CD8-positive, alpha-beta T cell (primary cell): ENCODE measurements at places on chromosomes 3 and 15.
A peak's percentile ranks its signal among the peaks of the same experiment; 100 is the strongest.

- DNase-seq = no peak
Measured at GRCh38 chr3:111924283-111924682, 54.5 kb upstream of the ABHD10 start.

- DNase-seq = no peak
Measured at GRCh38 chr15:68634531-68634930, 55.7 kb downstream of the CORO2B start.

- DNase-seq = no peak
Measured at GRCh38 chr3:123329636-123330340, 119.1 kb downstream of the ADCY5 start.

DNA sequence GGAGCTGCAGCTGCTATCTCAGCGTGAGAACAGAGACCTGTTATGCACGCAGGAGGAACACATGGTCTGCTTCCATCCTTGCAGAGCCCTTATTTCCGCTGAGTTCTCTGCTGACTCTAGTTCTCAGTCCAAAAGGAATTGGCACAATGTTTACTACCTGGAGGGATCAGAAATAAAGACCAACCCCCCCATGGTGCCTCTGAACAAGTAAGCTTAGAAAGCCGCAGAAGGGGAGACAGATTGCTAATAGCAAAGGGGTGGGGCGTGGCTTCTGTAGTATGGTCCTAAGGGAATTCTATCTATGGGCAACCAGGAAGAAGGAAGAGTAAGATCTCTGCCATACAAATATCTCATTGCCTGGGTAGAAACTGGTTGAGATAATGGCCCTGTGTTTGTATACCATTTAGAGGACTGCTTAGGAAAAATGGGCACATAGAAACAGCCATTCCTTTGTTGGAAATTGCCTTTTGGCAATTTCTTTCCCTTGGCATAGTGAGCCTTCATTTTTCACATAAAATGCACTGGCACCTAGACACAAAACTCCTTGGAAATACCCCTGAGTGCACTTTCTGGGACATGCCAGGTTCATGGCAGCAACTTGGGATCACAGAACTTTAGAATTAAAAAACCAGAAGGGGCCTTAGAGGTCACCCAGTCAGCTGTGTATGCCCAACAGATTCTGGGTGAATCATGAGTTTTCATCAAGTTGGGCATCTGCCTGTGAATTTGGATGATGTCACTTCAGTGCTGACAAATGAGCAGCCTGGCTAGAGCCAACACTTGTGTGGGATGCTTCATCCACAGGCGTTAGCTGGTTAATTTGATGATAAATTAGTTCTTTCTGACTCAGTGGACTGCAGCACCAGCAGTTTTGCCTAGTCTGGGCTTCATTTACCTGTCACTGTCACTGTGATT lies 57.4 kb upstream of the STXBP5L start:
- no peak for DNase-seq

GRCh38 chr3:42222942-42223693 lies 42.9 kb downstream of the CCK start:
- no peak for DNase-seq

DNA sequence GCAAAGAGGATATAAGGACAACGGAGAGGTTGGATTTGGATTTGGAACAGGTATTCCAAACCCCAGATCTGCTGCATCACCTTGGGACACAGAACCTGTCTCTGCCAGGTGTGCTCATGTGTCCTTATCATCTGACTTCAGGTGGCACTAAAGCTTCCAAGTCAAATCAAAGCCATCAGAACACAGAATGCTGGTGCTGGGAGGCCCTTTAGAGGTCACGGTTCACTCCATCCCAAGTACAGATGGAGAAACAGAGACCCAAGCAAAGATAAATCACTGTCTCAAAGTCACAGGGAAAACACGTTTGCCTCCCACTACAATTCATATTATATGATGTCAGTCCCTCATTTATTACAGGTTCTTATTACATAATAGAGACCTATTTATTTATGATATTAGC lies 72.8 kb downstream of the HES1 start:
- no peak for DNase-seq

- no peak for DNase-seq
Measured at GRCh38 chr3:160649596-160649995, 27.4 kb upstream of the ARL14 start.

- DNase-seq = peak; percentile 48
Measured at GRCh38 chr15:63238796-63239195, 38.6 kb upstream of the APH1B start.

- no peak for DNase-seq
Measured at GRCh38 chr15:70647396-70647795, 116.0 kb downstream of the UACA start.

DNA sequence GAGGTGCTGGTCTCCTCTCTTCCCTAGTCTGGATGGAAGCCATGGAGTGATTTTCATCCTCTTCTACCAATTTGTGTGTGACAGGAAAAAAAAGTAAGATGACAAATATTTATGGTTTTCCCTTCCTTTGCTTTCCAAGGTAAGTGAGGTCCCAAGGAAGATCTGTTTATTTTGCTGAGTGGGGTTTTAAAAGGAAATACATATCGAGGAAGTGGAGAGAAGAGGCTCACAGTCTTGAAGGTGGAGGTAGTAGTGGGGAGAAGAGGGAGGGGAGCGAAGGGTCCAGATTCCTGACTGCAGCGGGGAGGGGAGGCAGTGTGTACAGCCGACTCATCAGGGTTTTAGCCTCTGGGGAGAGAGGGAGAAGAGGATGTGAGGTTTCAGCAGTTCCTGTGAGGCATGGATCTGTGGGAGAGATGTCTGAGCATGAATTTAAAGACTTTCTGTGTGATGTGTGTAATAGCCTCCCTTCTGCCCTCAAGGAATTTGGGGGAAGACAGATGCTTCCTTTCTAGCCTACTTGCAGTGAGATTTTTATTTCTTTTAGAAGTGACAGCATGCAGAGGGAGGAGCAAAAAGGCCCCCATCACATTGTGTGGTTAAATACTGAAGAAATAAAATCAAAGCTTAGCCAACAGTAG lies 272.4 kb downstream of the THRB start:
- no peak for DNase-seq

DNA sequence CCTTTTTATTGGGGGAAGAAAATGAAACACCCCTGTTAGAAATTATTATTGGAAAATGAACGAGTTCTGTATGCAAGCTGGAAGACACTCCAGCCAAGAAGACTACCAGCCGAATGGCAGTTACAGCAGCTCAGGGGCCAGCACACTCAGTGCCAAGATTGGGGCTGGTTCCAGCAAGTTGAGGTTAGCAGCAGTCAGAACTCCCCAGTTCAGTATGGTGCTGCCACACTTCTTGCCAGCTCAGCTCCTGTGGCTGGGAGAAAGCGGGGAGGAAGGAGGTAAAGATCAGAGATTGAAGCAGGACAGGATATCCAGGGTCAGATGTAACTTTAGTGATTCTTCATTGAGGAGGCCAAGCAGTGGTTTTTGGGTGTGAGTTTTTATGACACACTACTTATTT lies 280.2 kb upstream of the NR2E3 start:
- no peak for DNase-seq

DNA sequence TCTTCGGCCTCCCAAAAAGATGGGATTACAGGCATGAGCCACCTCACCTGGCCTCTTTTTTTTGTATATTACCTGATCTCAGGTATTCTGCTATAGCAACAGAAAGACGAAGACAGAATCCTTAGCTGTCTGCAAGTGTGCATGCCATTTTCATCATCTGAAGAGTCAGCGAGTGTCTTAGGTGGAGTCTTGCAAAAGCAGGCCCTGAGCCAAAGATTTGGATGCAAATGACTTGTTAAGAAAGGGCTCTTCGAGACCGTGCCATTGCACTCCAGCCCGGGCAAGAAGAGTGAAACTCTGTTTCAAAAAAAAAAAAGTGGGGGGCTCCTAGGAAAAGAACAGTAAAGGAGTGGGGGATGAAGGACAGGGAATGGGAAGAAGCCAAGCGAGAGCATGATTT lies 10.2 kb upstream of the TRIM69 start:
- no peak for DNase-seq

DNA sequence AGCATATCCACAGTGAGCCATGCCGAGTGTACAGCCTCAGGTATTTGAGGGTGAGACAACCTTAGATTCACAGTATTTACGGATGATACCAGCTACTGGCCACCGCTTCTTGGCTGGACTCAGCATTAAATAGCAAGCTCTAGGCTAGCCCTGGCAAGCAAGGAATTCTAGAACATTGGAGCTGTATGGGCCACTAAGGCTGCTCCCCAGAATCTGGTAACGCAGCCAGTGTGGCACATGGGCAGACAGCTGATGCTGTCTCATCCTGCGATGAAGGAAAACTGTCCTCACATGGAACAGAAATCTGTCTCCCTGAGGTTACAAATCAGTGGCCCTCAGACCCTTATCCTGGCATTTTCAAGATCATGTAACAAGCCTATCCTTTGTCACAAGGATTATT lies 57.6 kb upstream of the RGMA start:
- DNase-seq = no peak

GRCh38 chr3:114351123-114351821 lies 57.4 kb downstream of the TIGIT start:
- no peak for DNase-seq

GRCh38 chr15:38531509-38531908 lies 33.1 kb downstream of the RASGRP1 start:
- no peak for DNase-seq

- DNase-seq = no peak
Measured at GRCh38 chr15:56739964-56740640, 6.8 kb upstream of the ZNF280D start.

GRCh38 chr3:58325525-58325992 lies 7.1 kb upstream of the PXK start:
- no peak for DNase-seq

- no peak for DNase-seq
Measured at GRCh38 chr3:172749230-172749965, 1.1 kb upstream of the ECT2 start.

GRCh38 chr3:150220799-150221198 lies 187.3 kb upstream of the TSC22D2 start:
- DNase-seq = no peak

- no peak for DNase-seq
Measured at GRCh38 chr15:66302489-66303278, 9.3 kb downstream of the DIS3L start.
